ENCODE measurements at places on chromosomes 7 and 10. TPM values are rescaled to one million over a fixed set of nuclear protein-coding genes. Genes with fewer than 3 reads are reported as not detected.

- no peak for DNase-seq
Measured at GRCh38 chr10:61390851-61391250, 62.3 kb downstream of the TMEM26 start.

The PROSER2 gene
- total RNA-seq: 1.6 TPM

GRCh38 chr7:16889851-16890415 lies 8.2 kb upstream of the AGR3 start:
- no peak for DNase-seq

- no peak for DNase-seq
Measured at GRCh38 chr10:112195224-112195623, 11.7 kb upstream of the GPAM start.

GRCh38 chr7:45646207-45646821 lies 72.1 kb downstream of the ADCY1 start:
- DNase-seq: no peak

DNA sequence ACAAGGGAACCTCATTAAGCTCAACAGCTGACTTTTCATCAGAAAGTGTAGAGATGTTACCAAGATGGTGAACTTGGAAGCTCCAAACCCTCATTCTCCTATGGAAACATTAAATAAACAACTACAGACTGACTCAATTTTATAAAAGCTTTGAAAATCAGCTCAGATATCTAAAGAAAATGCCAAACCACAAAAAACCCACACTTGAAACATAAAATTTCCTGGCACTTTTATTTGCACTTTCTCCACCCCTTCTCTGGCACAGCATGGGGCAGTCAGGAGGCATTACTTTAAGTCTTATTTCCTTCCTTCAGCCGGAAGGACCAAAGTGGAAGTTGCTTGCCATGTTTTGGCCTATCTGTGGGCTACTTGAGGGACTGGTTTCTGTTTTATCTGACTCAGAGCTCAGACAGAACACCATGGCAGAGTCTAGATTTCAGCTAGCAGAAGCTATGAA lies 114.7 kb downstream of the ODAD2 start:
- DNase-seq: no peak

The CHCHD3 gene
- 96.2 TPM for total RNA-seq

DNA sequence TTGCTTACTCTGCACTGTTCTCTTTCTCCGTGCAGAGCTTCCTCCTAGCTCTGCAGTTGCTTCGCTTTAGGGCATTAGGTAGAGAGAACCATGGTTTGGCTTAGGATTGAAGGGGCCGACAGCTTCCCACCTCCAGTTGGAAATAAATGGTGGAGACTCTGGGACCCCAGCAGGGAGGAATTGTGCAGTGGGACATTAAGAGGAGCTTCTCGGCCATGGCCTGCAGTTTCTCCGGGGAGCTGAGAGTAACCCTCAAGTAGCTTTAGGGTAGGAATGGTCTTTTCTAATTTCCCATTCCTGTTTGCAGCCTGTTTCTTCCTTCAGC lies 1.2 kb downstream of the SUFU start:
- DNase-seq: no peak
